ENCODE measurements at places on chromosomes 4 and X.
A peak's percentile ranks its signal among the peaks of the same experiment; 100 is the strongest.

GRCh38 chr4:6916587-6917460, 7.2 kb downstream of the TBC1D14 start:
- no peak for DNase-seq

GRCh38 chr4:2723751-2724150, 32.4 kb downstream of the TNIP2 start:
- no peak for DNase-seq

GRCh38 chrX:55524487-55524886, 34.8 kb upstream of the USP51 start:
- DNase-seq = no peak

GRCh38 chr4:141909541-141909940, 273.2 kb downstream of the IL15 start:
- DNase-seq = no peak

DNA sequence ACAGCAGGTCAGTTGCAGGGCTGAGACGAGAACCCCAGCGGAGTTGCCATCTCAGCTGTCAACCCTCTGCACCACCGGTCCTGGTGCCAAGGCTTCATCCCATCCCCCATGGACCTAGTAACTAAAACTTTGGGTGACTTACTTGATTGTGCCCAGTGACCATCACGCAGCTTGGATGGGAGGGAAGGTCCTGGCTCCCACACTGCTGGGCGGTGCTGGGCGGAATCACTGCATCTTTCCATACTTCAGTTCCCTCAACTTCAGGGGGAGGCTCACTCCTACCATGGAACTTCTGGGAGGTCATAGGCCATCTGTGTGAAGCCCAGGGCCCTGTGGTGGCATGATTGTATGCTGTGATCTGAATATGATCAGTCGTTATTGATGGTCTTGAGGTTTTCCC, 26.2 kb upstream of the JAKMIP1 start:
- no peak for DNase-seq

DNA sequence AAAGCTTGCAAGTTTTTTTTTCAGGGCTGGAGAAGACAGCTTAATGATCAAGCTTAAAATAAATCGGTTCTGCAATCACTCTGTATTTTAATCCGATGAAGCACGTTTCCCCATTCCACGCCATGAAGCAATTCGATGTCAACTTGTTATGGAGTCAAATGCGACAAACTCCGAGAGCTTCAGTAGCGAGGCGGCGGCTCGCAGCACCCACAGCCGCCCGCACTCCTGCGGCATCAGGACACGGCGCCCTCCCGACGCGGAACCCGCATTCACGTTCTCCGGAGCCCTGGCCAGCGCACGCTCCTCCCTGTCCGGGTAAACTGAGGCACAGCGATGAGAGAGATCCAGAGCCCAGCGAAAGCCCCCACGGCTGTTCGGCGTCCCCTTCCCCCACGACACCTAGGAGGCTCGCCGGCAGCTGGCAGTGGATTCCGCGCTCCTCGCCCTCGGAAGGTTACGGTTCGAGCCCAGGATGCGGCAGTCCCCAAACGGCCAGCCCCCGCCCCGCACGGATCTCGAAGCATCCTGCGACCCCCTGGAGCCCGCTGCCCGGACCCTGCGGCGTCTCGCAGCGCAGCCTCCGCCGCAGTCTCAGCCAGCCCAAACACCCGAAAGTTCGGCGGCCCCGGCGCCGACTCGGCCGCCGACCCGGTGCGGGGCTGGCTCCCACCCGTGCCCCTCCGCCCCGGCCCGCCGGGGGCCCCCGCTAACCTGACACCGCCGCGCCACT, 507 bp downstream of the MFAP3L start:
- DNase-seq = no peak

- no peak for DNase-seq
Observed at GRCh38 chr4:75034523-75034922, 101.6 kb downstream of the PARM1 start.

GRCh38 chr4:153541456-153542096, 75.4 kb downstream of the TMEM131L start:
- no peak for DNase-seq

GRCh38 chr4:16018841-16019240, 55.9 kb upstream of the FGFBP2 start:
- DNase-seq = no peak

DNA sequence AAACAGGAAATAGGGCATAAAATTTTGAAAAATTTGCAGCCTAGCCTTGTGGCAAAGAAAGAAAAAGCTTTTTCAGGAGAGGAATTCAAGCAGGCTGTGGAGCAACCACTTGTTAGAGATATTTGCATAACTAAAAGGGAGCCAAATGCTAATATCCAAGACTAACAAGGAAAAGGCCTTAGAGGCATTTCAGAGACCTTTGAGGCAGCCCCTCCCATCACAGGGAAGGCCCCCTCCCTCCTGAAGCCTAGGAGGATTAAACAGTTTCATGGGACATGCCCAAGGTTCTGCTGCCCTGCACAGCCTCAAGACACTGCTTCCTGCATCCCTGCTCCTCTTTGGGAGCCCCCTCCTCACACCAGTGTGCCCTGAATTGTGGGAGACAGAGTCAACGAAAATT, 275.4 kb upstream of the SFRP2 start:
- DNase-seq = no peak

- no peak for DNase-seq
Observed at GRCh38 chr4:146742416-146742815, 103.7 kb downstream of the POU4F2 start.

- DNase-seq = no peak
Observed at GRCh38 chrX:140440876-140441275, 64.0 kb downstream of the SOX3 start.

GRCh38 chr4:122764821-122765215, 32.3 kb downstream of the BBS12 start:
- DNase-seq = no peak

DNA sequence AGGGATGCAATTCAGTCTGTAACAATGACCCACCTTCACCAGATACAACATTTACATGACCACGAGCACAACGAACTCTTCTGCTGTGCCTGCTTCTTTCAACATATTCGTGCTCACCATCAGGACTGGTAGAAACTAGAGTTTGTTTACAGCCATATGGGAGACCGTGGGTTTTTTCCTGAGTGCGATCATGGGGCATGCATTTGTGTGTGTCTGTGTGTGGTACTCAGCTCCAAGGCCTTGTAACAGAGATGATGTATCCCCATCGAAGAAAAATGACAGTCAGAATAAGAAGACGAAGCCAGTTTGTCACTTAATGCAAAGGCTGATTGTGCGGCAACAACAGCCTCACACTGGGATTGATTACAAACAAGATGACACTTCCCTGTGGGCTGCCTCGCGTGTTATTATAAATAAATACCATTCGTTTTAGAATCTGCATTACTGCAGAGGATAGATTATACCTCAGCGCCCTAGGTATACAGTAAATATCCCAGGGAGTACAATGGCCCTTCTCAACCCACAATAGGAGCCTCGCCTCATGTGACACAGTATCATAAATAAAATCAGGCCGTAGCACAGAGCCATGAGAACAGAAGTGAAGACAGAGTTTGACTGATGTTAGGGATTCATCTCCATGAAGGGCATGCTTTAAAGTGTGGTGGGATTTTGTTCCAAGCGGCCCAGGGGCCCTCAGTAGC, 97.3 kb upstream of the NOCT start:
- no peak for DNase-seq

- DNase-seq = peak; percentile 59
Observed at GRCh38 chr4:52600275-52600674, 58.8 kb downstream of the USP46 start.

GRCh38 chr4:3651267-3651845, 114.8 kb upstream of the ADRA2C start:
- no peak for DNase-seq

DNA sequence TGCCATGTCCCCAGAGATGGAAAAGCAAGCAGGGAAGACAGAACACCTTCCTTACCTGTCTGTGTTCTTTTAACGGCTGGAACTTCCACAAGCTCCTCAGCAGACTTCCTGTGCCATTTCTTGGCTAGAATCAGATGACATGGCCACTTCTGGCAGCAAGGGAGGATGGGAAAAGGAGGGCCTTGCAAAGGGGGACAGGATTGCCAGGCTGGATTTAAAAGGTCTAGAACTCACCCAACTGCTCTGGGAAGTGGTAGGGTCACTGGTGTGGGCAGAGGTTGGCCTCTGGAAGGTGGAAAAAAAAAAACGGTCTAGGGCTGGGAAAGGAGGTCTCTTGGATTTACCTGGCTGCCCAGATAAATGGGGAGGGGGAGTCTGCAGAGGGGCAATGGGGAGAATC, 1.6 kb upstream of the USP11 start:
- DNase-seq = no peak

DNA sequence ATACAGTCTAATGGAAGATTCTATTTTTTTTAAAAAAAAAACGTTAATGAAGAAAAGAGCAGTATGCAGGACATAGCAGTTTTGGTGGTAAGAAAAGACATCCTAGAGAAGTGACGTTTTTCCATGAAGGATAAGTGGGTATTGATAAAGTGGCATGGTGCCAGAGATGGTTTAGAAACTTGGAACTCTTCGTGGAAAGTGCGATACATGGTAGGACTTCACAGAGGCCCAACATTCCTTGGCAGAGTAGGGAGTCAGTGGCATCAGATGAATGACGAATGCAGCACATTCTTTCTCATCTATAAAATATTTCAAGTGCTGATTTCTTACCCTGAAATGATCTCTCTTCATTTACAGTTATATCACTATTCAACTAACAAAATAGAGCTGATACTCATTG, 298.7 kb downstream of the CCSER1 start:
- DNase-seq = no peak

GRCh38 chrX:47264483-47265173, 31.8 kb downstream of the USP11 start:
- DNase-seq = no peak

DNA sequence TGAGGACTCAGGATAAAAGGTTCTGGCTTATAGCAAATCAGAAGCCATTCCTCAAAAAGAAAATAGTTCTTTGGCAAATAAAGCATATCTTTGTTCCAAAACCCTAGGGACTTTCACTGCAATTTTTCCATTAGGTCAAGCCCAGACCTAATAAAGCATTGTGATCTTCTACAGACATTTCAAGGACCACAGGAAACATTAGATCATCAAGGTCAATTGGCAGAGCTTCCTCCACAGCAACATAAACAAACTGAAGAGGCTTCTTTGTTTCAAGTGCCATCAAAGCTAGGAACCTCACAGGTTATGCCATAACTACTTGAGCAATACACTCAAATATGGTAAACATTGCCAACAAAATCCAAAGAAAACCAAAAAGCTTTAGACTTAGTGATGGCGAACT, 144.9 kb downstream of the ANXA5 start:
- DNase-seq = no peak

- no peak for DNase-seq
Observed at GRCh38 chr4:39745920-39746319, 48.0 kb downstream of the UBE2K start.

DNA sequence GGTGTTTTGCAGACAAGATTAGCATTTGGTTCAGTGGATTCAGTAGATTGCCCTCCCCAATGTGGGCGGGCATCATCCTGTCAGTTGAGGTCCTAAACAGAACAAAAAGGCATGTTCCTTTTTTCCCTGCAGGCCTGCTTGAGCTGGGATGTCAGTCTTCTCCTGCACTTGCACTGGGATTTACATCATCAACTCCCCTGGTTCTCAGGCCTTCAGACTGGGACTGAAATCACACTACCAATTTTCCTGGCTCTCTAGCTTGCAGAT, 278.9 kb upstream of the FTHL17 start:
- DNase-seq = no peak

DNA sequence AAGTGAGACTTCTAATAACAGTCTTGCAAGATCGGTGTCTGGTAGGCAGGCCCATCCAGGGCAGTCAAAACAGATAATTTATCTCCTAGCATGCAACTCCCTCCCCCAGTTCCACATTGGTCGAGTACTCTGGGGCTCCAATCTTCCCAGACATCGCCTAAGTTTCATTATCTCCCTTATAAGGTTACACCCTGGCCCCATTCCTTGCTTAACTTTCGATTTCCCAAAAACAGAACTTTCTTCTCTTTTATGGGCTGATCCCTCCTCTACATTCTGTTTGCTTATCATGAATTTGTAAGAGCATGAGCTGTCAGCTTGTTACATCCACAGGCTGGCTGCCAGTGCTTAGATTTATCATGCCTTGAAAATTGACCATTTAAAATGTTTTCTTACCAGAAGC, 471.3 kb downstream of the TECRL start:
- no peak for DNase-seq

DNA sequence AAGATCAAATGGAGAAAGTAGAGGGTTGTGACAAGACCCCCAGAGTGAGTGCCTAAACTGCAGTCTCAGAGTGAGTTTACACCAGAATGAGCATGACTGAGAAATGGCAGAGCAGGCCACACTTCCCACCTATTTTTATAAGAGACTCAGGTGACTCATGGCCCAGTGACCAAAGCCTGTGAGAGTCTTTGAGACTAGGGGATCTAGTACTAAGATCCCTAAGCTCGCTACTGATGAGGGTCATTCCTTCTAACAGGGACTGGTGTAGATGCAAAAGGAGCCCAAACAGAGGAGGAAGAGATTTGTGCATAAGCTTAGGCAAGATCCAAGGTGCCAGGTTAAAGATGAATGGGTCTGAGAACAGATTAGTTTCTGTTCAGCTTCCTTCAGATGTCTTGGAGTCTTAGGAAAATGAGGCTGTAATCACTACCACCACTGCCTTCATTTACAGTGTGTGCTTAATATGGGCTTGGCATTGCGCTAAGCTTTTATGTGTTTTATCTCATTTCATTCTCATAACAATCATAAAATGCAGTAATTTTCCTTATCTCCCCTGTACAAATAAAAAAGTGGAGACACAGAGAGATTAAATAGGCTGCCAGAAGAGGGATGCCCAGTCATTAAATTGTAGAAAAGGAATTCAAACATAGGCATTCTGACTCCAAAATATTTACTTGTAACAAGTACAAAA, 62.8 kb downstream of the RWDD4 start:
- DNase-seq = no peak

- no peak for DNase-seq
Observed at GRCh38 chr4:11106190-11106589, 322.5 kb downstream of the HS3ST1 start.

GRCh38 chr4:71300964-71301363, 37.9 kb upstream of the SLC4A4 start:
- DNase-seq = no peak

GRCh38 chr4:48967101-48967500, 19.0 kb upstream of the CWH43 start:
- DNase-seq = no peak
